Neural cell (in vitro differentiated cells): ENCODE measurements at places on chromosomes 5 and 9. TPM values are rescaled to one million over a fixed set of nuclear protein-coding genes. Genes with fewer than 3 reads are reported as not detected.

SHOC1 gene
- not detected in 2 replicates for polyA plus RNA-seq

SYNPO gene
- 0.14 TPM in 1 of 2 replicates, not detected in the other for polyA plus RNA-seq

CCDC180 gene
- polyA plus RNA-seq: 5.7 and 5.8 TPM in 2 replicates

DCTN4 gene
- polyA plus RNA-seq: 117 and 135 TPM in 2 replicates

ZDHHC11B gene
- 9.9 and 12.1 TPM in 2 replicates for polyA plus RNA-seq

EMB gene
- 9.1 and 10.8 TPM in 2 replicates for polyA plus RNA-seq

SPATA31D4 gene
- polyA plus RNA-seq: not detected in 2 replicates

FOXI1 gene
- polyA plus RNA-seq: not detected in 2 replicates

SLC6A3 gene
- polyA plus RNA-seq: 0.77 TPM in 1 of 2 replicates, not detected in the other

FAM78A gene
- 0.47 and 0.62 TPM in 2 replicates for polyA plus RNA-seq

SPINK4 gene
- polyA plus RNA-seq: not detected in 2 replicates

IL3 gene
- not detected in 2 replicates for polyA plus RNA-seq

SLC46A2 gene
- polyA plus RNA-seq: not detected in 2 replicates
